Fibroblast of skin of left quadriceps (primary cell): ENCODE measurements at places on chromosomes 1 and 21.

DNA sequence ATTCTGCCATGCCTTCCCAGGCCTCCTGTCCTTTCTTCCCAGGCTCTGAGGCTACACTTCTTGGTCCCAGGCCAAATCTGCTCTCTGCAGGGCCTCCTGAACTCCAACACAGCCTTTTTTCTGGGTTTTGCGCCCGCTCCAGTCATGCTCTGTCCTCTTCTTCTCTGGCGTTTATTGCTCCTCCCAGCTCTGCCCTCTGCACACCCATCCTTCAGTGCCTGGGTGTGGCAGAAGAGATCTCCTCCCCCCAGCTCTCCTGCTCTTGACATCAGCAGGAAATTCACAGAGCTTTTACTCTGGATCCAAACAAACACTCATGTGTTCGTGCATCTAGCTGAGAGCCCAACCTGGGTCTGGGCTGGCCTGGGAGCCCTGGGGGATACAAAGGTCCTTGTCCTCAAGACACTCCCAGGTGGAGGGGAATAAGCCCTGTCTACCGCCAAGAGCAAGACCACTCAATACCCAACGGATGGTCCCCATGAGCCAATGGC lies 22.9 kb upstream of the EPS8L3 start:
- no peak for DNase-seq

DNA sequence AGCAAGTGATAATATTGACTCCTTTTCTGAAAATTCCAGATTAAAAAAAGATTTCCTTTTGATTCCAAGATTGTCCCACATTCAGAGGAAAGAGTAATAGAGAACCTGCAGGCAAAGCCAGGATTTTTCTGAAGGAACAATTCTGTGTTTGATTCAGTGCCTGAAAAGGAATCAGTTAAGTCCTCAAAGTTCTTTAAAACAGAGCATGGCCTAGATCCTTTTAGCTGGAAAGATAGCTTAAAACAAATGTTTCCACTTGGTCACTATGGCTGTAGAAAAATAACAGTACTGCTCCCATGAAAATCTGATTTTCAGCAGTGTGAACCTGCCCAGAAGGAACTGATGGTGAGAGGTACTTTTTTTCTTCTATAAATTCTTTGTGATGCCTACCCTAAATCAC lies 41.8 kb downstream of the HS2ST1 start:
- DNase-seq, result no peak

DNA sequence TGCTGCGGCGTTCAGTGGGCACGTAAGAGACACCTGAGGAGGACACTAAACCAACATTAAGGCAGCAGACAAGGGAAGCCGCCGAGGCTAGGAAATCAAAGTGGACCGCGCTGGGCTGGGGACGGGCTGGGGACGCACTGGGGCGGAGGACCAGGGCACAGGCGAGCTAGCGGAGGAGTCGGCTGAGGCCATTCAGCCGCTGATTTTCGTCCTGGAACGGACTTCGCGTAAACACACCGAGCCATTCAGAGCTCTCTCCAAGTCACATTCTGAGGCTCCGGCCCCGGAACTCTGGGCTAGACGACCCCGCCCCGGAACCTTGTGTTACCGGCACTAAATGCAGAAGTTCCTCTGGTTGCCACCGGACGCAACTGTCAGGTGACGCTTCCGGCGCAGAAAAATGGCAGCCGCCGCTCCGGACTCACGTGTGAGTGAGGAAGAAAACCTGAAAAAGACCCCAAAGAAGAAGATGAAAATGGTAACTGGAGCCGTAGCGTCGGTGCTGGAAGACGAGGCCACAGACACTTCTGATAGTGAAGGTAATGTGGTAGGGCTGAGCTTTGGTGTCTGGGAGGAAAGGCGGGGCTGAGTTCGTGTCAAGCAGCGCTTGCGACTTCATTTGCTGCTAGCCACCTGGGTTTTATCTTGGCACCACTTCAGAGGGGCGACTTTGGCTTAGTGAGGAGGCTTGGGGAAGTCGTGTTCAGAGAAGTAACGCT lies at the start of gene RRP15:
Gene RRP15, plus strand, starts transcription at position 377 of the 719 bp plus-strand sequence. Its CDS starts 24 bp downstream, at position 401.
- DNase-seq, result peak; percentile 74

DNA sequence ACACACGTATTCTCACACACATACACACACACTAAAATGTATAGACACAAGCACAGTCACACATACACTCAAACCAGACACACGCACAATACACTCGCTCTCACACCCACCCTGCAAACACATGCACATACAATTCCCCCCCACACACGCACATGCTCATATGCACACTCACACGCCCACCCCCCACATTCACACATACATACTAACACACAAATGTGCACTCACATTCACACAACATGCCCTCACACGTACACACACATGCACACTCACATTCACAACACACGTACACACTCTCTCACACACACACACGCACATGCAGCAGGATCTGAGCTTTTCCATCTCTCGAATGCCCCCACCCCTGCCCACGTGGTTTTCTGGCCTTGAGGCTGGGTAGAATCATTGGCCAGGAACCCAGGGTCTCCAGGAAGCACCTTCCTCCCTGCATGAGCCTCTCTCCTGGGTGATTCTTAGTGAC lies 589.7 kb downstream of the PTPRU start:
- no peak for DNase-seq

GRCh38 chr1:202143011-202143767 lies 1.3 kb downstream of the ARL8A start:
- no peak for DNase-seq

- no peak for DNase-seq
These were observed 3.6 kb upstream of the SPATC1L start for GRCh38 chr21:46187814-46188213.

GRCh38 chr1:112196008-112196588 lies 199.9 kb upstream of the CTTNBP2NL start:
- DNase-seq, result no peak

DNA sequence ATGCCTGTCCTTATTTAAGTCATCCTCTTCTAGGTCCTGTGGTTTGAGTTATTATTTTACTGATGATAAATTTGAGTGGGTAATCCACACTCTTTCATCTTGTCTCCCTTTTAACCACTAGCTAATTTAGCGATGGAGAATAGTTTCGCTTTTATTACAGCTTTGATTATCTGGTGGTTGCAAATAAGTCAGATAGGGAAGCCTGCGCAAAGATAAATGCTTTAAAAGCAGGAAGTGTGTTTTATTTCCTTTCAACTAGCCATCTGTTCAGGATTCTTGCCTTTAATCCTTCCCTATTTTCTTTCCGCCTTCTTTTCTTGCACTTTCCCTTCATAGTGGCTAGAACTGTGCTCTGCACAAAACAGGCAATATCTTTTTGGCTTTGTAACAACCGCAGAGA lies 129.0 kb downstream of the TGFB2 start:
- DNase-seq, result no peak

DNA sequence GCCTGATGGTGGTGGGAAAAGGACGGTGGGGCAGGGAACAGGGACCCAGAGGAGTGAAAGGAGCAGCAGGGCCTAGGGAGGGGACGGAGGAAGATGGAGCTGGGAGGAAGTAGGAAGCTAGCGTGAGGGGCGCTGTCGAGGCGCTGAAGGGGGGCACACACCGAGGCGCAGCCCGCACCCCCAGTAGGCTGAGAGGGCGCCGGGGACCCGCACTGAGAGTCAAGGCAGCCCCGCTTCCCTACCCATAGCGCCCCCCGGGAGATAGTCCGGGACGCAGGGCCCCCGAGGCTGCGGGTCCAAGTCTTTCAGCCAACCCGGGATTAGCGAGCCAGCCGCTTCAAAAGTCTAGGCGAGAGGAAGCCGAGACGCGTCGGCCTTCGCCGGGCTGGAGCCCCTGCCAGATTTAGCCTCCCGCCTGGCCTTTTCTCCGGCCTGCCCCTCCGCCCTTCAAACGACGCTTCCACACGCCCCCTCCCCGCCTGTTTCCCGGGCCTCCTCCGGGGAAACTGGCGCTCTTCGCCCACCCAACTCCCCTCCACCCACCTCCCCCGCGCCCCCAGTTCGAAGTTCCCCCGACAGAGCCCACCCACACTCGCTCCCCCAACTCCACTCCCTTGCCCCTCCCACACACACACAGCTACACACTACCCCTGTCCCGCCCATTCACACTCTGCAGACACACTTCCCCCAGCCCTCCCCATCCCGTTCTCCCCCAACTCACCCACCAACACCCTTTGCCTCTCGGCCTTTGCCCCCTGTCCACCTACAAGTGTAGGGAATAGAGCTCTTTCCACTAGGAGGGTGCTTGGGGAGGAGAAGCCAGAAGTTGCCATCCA lies 7.8 kb upstream of the PROX1 start:
- no peak for DNase-seq

DNA sequence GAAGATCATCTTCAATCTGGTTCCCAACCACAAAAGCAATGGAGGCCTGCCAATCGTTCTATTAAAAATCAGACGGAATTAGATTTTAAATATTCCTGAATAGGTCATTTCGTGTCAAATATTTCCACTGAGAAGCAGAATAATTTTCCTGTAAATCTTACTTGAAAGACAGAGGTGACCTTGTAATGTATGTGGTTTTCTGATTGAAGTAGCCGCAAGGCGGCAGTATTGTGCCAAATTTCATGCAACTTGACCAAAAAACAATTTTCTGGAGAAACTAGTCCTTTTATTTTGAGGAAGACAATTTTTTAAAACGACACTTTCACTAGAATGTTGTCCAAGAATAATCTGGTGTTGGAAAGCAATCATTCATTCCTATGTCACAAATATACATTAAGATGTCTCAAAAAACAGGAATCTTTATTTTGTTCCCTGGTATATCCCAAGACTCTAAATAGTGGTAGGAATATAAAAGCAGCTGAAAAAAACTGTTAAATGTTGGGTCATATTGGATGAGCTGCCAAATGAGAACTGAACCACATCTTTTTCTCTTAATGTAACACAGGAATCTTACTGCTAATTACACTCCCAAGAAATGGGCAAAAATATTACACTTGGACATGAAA lies 33.6 kb downstream of the SPAG17 start:
- DNase-seq, result peak; percentile 38

- DNase-seq, result no peak
These were observed 11.0 kb downstream of the CNTN2 start for GRCh38 chr1:205054013-205054412.

DNA sequence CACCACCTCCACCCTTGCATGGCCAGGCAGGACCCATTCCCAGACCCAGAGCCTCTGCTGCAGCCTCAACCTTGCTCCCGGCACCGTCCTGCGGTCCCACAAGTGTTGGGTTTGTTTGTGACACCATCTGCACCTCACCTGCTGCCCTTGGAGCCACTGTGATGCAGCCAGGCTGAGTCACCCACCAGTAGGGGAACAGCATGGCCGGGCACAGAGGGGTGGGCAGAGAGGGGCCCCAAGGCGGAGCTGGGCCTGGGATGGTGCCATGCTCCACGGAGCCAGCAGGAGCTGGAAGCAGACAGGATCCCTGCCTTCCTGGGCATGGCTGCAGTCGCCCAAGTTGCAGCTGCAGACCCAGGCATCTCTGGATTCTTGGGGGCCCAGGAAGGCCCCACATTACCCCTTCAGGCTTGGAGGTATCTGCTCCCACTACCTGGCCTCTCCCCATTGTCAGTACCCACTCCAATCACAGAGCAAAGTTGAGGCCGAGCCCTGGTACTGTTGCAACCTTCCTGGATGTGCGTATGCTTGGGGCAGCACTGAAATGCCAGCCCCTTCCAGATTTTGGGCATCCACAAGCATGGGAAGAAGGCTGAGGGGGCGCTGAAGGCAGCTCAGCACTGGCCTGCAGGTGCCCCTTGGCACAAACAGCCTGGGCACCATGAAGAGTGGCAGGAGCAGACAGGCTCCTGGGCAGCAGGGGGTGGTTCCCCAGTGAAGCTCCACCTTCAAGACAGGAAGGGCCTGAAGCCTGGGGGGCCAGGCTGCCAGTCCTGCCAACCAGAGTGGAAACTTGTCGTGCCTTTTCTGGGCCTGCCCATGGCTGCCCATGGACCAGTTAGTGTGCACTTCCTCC lies 172.8 kb downstream of the MATN1 start:
- no peak for DNase-seq

DNA sequence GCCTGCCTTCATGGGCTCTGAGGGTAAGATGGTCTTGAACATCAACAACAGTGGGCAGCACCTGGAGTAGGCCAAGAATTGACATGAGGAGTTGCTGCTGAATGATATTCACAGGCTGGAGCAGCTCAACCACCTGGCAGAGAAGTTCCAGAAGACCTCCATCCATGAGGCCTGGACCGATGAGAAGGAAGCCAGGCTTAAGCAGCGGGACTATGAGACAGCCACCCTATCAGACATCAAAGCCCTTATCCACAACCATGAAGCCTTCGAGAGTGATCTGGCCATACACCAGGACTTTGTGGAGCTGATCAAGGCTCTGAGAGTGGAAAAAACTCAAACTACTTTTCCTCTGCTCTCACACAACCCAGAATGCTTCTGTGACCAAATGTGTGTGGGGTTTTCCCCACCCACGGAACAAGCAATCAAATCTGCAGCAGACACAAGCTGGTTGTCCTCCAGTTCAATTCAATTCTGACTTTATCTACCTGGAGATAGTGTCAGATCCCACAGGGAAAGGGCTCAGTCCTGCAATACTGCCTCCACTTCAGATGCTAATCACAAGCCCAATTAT lies 12.1 kb upstream of the EPHA10 start:
- DNase-seq, result no peak

DNA sequence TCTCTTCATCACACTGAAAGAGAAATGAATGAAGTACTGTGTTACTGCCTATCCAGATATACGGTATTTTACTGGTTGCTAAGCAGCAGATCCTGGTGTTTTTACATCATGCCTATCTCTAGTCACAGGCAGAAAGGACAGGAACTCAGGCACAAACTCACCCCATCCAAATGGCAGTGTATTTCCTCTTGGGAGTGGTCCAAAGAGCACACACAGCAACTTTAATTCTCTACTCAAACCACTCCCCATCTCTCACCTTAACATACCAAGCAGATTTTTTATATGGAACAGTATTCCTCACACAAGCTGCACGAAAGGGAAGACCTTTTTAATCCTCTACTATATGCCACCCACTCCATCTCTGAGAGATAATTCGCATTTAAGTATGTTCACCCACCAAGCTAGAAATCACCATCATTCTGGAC lies 27.3 kb downstream of the EIF4G3 start:
- DNase-seq, result no peak

GRCh38 chr1:112262316-112262715 lies 133.7 kb upstream of the CTTNBP2NL start:
- no peak for DNase-seq

GRCh38 chr1:207103892-207104373 lies at the start of gene C4BPA:
Gene C4BPA (plus strand): TSS chr1:207104233. CDS start chr1:207113026, 8,793 bp downstream.
- DNase-seq, result no peak

DNA sequence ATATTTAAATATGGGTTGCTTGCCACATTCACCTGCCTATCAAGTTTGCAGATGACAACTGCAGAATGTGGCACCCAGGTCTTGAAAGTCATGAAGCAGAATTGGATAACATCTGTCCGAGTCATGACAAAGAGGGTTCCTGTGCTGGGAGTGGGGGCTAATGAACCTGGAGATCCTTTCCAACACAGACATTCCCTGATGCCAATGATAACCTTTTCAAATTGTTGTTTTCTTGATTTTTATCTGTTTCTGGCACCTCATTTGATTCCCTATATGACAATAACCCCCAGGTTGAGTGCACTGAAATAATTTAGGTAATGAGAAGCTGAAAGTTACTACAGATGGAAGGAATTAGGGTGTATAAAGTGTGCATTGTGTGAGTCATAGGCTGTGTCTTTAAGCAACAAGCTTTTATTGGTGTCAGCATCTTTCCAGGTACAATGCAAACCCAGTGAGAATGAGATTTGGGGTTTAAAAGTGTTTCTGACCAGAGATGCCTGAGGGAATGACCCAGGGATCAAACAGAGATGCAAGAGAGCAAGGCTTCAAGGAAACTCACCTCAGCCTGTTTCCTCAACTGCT lies 32.0 kb upstream of the IL10 start:
- DNase-seq, result no peak

- no peak for DNase-seq
These were observed 128.3 kb downstream of the ELAVL4 start for GRCh38 chr1:50237056-50237455.

- peak; percentile 20 for DNase-seq
These were observed 30.7 kb upstream of the KIAA1614 start for GRCh38 chr1:180881806-180882509.

- DNase-seq, result peak; percentile 41
These were observed at the start of gene IKBKE for GRCh38 chr1:206469933-206470691. Gene IKBKE (plus strand): TSS chr1:206470476. CDS start chr1:206473228, 2,752 bp downstream.
